ENCODE measurements at places on chromosomes 1 and 21.

- no peaks in the 10 kb centered on the region for H3K4me1 ChIP-seq
- H3K36me3 ChIP-seq: no peaks in the 10 kb centered on the region
- no peak overlapping the region for H3K27ac ChIP-seq
- DNase-seq: no peak
- no peak overlapping the region for H3K4me3 ChIP-seq
- H3K27me3 ChIP-seq: no peaks in the 10 kb centered on the region
Observed at GRCh38 chr1:45953934-45954847, 150.8 kb downstream of the MAST2 start.

GRCh38 chr1:161978011-161978790, 45.5 kb downstream of the OLFML2B start:
- no peak overlapping the region for H3K27ac ChIP-seq
- H3K36me3 ChIP-seq: no peaks in the 10 kb centered on the region
- DNase-seq: peak; percentile 13
- H3K27me3 ChIP-seq: no peaks in the 10 kb centered on the region

- DNase-seq: no peak
- H3K4me1 ChIP-seq: peaks cover 23% of the 10 kb centered on the region
- no peaks in the 10 kb centered on the region for H3K36me3 ChIP-seq
Observed at GRCh38 chr1:247409869-247410544, 6.0 kb upstream of the NLRP3 start.

- no peak overlapping the region for H3K27ac ChIP-seq
- no peaks in the 10 kb centered on the region for H3K4me1 ChIP-seq
- DNase-seq: no peak
- H3K4me3 ChIP-seq: no peak overlapping the region
Observed at GRCh38 chr1:28860332-28861073, 48.5 kb downstream of the OPRD1 start.

- H3K36me3 ChIP-seq: no peaks in the 10 kb centered on the region
- no peak for DNase-seq
- no peak overlapping the region for H3K4me3 ChIP-seq
- H3K4me1 ChIP-seq: no peaks in the 10 kb centered on the region
- H3K27me3 ChIP-seq: no peaks in the 10 kb centered on the region
Observed at GRCh38 chr1:46406881-46407608, 12.9 kb downstream of the FAAH start.

DNA sequence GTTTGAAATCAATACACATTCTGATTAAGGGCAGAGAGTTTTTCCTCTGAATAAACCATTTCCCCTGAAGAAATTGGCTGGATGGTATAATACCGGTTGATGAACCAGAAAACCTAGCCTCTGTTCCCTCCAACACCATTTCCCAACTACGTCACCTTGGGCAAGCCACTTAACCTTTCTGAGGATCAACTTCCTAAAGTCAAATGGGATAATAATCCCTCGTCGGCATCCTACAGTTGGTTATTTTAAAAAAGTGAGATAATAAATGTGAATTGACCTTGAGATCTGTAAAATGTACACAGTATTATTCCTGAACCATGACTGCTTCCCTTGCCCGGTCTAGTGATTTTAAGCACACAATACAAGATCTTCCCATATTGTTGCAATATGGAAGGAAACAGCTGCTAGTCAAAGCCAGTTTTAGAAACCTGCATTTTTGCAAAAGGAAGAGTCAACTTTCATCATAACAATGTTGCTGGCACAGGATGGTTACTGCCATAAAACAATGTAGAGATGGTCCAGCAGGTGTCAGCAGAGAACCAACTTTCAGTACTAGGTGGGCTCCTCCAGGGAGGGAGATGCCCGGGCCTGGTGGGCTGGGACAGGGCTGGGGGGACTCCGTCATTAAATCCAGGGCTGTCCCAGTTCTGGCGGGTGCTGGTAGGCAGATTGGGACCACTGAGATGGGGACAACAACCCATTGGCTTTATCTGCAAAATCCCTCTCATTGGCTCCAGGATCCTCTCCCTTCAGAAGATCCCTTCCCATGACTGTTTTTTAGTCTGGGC, 5.2 kb upstream of the HLX start:
- peaks cover 26% of the 10 kb centered on the region for H3K4me1 ChIP-seq
- H3K4me3 ChIP-seq: no peak overlapping the region
- H3K36me3 ChIP-seq: no peaks in the 10 kb centered on the region
- no peaks in the 10 kb centered on the region for H3K27me3 ChIP-seq

DNA sequence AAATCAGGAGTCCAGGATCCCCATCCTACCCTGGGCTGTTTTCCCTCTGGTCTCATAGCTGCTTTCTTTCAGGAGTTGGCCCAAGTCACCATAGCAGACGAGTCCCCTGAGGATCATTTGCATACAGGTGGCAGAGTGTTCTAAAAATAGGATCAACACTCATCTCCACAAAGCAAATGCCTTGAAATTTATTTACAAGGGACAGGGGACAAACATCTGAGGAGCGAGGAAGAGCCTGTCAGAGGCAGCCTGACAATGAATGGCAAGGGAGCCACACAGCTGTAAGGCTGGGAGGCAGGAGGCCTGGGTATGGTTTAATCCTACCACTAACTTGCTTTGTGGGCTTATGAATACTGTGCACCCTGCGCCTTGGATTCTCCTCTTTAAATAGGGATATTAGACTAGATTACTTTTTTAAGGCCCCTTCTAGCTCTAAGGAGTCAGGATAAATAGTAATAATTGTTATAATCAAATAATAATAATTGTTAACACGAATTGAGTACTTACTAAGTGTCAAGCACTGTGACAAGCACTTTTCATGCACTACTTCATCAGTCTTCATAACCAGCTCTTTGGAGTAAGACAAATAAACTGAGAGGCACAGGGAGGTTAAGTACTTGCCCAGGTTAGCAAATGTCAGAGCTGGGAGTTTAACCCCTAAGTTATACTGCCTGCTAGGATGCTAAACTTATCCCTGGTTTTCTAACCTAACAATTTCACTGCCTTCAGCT, 34.5 kb downstream of the RAB3B start:
- H3K4me1 ChIP-seq: peaks cover 11% of the 10 kb centered on the region
- no peaks in the 10 kb centered on the region for H3K27me3 ChIP-seq
- H3K4me3 ChIP-seq: no peak overlapping the region
- H3K36me3 ChIP-seq: no peaks in the 10 kb centered on the region

- no peak for DNase-seq
- no peaks in the 10 kb centered on the region for H3K27me3 ChIP-seq
- H3K27ac ChIP-seq: no peak overlapping the region
- H3K4me3 ChIP-seq: no peak overlapping the region
- H3K36me3 ChIP-seq: no peaks in the 10 kb centered on the region
- H3K4me1 ChIP-seq: no peaks in the 10 kb centered on the region
Observed at GRCh38 chr21:31594726-31595125, 64.8 kb upstream of the SOD1 start.

- H3K36me3 ChIP-seq: no peaks in the 10 kb centered on the region
- H3K4me3 ChIP-seq: peak overlapping the region; percentile 19
- H3K27me3 ChIP-seq: no peaks in the 10 kb centered on the region
- peak; percentile 31 for DNase-seq
- H3K27ac ChIP-seq: no peak overlapping the region
Observed at GRCh38 chr1:177181631-177182291, 11.0 kb downstream of the BRINP2 start.

DNA sequence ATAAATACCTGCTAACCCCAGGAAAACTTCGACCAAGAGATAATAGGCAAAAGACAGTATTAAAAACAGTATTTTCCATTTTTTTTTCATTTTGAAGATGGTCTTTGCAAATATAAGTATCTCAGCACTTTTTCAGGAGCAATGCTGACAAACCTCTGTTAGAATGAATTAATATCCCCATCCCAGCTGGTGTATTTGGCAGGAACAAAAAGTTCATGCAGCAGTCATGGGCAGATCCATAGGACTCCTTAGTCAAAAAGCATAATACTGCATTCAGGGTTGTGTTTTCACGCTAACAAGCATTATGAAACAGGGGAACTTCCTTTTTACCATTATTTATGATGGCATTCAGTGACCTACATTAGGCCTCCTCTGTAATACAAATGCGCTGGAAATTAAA, 344.0 kb downstream of the ST6GALNAC3 start:
- no peaks in the 10 kb centered on the region for H3K36me3 ChIP-seq
- no peaks in the 10 kb centered on the region for H3K4me1 ChIP-seq
- H3K27me3 ChIP-seq: no peaks in the 10 kb centered on the region
- no peak for DNase-seq
- H3K4me3 ChIP-seq: no peak overlapping the region

- no peak overlapping the region for H3K27ac ChIP-seq
- H3K4me1 ChIP-seq: no peaks in the 10 kb centered on the region
- H3K27me3 ChIP-seq: no peaks in the 10 kb centered on the region
- no peak overlapping the region for H3K4me3 ChIP-seq
Observed at GRCh38 chr1:46153228-46153627, 20.8 kb upstream of the PIK3R3 start.

DNA sequence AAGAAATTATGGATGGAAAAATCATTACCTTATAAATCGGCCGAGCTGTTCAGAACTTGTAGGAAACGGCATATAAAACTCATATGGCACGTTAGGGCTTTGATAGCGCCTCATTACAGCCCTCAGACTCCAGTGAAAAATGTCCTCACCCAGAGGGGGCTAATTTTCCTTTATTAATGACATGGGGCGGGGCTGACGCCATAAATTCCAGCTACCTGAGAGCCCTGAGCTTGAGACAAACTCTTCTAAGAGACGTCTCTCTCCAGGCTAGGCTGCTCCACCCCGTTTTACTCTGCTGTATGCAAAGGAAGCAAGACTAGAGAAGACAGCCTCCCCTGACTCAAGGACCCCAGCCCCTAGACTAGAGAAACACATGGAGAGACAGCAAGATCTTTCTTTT, 149.4 kb downstream of the TRABD2B start:
- DNase-seq: no peak
- H3K27me3 ChIP-seq: no peaks in the 10 kb centered on the region
- H3K27ac ChIP-seq: no peak overlapping the region
- no peaks in the 10 kb centered on the region for H3K4me1 ChIP-seq
- H3K36me3 ChIP-seq: no peaks in the 10 kb centered on the region

GRCh38 chr1:41861535-41862383, 57.0 kb downstream of the HIVEP3 start:
- no peak overlapping the region for H3K4me3 ChIP-seq
- H3K27ac ChIP-seq: no peak overlapping the region
- no peak for DNase-seq

GRCh38 chr1:48061162-48062136, 64.3 kb upstream of the TRABD2B start:
- H3K27ac ChIP-seq: no peak overlapping the region
- H3K4me3 ChIP-seq: no peak overlapping the region
- H3K4me1 ChIP-seq: no peaks in the 10 kb centered on the region
- no peak for DNase-seq

DNA sequence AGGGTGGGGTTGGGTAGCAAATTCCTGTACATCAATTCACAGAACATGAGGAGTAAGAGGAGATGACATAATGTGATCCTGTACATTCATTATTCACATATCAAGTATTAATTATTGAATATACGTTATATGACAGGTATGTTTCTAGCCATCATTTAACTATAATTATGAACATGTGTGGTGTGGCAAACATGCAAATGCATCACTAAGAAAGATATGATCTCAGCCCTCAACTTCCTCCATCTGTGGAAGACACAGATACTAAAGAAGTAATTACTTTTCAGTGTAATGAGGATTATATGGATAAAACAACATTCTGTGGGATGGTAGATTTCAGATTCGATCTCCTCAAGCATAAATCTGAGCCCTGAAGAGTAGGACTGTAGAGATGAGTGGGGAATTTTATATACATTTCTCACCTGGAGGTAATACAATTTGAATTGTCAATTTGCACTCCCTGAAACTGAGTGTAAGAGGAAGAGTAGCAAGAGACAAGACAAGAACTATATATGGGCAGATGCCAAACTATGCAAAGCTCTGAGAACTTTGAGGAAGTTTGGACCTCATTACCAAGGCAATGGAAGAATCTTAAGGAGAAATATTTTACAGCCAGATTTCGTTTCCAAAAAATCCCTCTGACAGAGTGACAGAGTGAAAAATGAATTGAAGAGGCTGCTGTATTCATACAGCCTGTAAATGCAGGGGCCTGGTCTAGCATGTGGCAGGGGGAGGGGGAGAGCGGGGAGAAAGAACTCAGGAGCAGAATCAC, 275.5 kb downstream of the TPR start:
- no peak overlapping the region for H3K4me3 ChIP-seq
- H3K27ac ChIP-seq: no peak overlapping the region
- H3K4me1 ChIP-seq: no peaks in the 10 kb centered on the region
- H3K27me3 ChIP-seq: no peaks in the 10 kb centered on the region

- no peak overlapping the region for H3K27ac ChIP-seq
- no peak overlapping the region for H3K4me3 ChIP-seq
- no peaks in the 10 kb centered on the region for H3K36me3 ChIP-seq
- DNase-seq: no peak
Observed at GRCh38 chr1:115969509-115969908, 6.8 kb upstream of the SLC22A15 start.

- H3K27ac ChIP-seq: no peak overlapping the region
- no peaks in the 10 kb centered on the region for H3K36me3 ChIP-seq
- H3K27me3 ChIP-seq: no peaks in the 10 kb centered on the region
- no peaks in the 10 kb centered on the region for H3K4me1 ChIP-seq
Observed at GRCh38 chr1:51175278-51175677, 60.8 kb upstream of the RNF11 start.

GRCh38 chr21:22260274-22260673, 1262.1 kb downstream of the NCAM2 start:
- H3K36me3 ChIP-seq: no peaks in the 10 kb centered on the region
- no peaks in the 10 kb centered on the region for H3K4me1 ChIP-seq
- H3K27me3 ChIP-seq: no peaks in the 10 kb centered on the region

- H3K27ac ChIP-seq: no peak overlapping the region
- H3K27me3 ChIP-seq: no peaks in the 10 kb centered on the region
- no peaks in the 10 kb centered on the region for H3K4me1 ChIP-seq
- no peak for DNase-seq
Observed at GRCh38 chr1:64535938-64536835, 66.3 kb downstream of the CACHD1 start.

- no peaks in the 10 kb centered on the region for H3K36me3 ChIP-seq
- H3K27me3 ChIP-seq: no peaks in the 10 kb centered on the region
- no peak overlapping the region for H3K27ac ChIP-seq
- H3K4me3 ChIP-seq: no peak overlapping the region
- peak; percentile 69 for DNase-seq
Observed at GRCh38 chr21:34630536-34631143, 15.7 kb upstream of the RCAN1 start.

GRCh38 chr1:35717911-35718476, 690 bp downstream of the C1orf216 start:
- H3K4me3 ChIP-seq: peak overlapping the region; percentile 73
- H3K36me3 ChIP-seq: no peaks in the 10 kb centered on the region
- no peaks in the 10 kb centered on the region for H3K27me3 ChIP-seq
- DNase-seq: peak; percentile 19
- peak overlapping the region; percentile 62 for H3K27ac ChIP-seq
- peaks cover 10% of the 10 kb centered on the region for H3K4me1 ChIP-seq

- H3K4me1 ChIP-seq: peaks cover 83% of the 10 kb centered on the region
- no peak for DNase-seq
- H3K27ac ChIP-seq: peak overlapping the region; percentile 72
- no peak overlapping the region for H3K4me3 ChIP-seq
- H3K27me3 ChIP-seq: no peaks in the 10 kb centered on the region
Observed at GRCh38 chr1:160638926-160639325, 7.9 kb downstream of the SLAMF1 start.

GRCh38 chr1:157325220-157325619, 187.0 kb upstream of the ETV3 start:
- H3K4me3 ChIP-seq: no peak overlapping the region
- H3K4me1 ChIP-seq: no peaks in the 10 kb centered on the region
- no peaks in the 10 kb centered on the region for H3K36me3 ChIP-seq

Data from B cell (primary cell).